ENCODE measurements at places on chromosomes 6 and 20.
A peak's percentile ranks its signal among the peaks of the same experiment; 100 is the strongest.

DNA sequence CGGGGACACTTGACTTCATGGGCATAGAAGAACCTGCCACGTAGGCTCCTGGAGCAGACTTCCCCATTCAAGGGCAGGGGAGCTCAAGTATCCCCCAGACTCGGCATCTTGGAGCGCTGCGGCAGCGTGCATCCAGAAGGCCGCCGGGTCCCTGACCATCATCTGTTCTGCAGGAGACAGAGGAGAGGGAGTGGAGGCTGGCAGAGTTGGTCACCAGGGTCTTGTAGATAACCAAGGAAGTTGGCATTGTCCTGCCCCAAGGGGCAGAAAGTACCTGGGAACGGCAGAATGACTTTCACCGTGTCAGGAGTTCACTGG lies 82.8 kb downstream of the TCP11 start:
- DNase-seq: no peak

DNA sequence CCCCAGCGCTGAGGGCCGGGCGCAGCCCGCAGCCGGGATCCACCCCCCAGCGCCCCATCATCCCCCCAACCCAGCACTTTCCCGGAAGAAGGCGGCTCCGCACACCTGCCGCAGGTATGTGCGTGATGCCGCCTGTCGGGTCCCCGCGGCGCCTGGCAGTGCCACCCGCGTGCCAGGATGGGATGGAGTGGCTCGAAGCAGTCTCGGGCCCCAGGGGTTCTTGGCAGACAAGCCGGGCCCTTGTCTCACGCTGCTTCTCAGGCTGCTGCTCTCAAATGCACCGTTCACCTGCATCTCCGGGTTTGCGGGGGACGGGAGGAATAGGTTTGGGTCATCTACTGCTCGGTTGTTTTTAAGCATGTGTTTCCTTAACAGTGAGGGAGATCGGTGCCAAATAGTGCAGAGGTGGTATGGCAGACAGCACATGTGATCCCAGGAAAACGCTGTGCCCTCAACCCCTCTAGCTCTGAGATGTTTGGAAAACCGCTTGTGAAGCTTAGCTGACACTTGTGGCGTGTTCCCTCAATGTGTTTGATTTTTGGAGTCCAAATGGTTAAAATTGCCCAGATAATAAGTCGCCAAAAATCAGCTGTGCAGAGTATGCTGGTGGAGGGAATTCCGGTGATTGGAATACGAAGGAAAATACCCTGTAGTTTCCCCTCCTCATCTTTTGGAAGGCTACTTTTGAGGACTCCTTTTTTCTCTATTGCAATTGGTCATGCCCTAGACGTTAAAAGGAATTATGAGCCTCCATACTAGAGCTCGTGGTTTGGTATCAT lies 926 bp downstream of the MYLIP start:
- peak; percentile 65 for DNase-seq

- no peak for DNase-seq
Observed at GRCh38 chr20:23101696-23102406, 15.7 kb upstream of the CD93 start.

DNA sequence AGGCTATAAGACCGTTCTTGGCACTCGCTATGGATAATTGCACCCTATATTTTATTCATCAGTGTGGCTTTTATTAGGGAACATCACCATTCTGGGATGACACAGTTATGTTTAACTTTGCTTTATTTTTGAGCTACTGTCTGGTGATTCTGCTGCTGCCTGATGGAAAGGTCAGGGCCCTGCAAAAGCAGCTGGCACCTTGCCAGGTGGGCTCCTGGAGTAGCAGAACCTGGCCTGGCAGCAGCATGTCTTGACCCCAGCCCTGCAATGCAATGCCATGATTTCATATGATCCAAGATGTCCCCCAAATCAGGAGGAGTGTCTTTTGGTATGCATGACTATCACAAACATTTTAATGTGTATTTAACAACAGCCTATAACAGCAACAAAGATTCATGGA lies 228.4 kb upstream of the RSPO3 start:
- DNase-seq: no peak

DNA sequence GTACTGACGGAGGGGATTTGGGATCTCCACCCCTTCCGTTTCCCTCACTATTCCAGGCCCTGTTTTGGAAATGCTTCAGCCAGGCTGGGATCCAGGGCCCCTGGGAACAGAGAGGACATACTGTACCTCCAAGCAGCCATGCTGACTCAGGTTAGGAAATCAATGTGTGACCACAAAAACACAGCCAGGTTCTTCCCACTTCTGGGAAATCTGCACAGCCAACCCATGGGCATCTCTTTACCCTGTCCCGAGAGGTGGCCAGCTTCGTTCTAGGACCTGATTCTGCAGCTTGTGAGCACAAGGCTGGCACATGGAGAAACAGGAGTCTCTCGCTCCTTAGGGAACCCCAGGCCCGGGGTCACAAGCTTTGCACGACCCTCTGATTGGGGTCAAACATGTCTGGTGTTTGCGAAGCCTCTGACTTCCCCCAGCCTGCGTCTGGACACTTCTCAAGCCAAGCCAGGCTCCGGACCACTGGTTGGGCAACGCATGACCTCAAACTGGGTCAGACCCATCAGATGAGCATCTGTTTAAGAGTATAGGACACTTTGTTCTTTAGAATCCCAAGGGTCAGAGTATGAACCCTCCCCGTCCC lies 8.3 kb upstream of the TTPAL start:
- DNase-seq: no peak

GRCh38 chr6:19805129-19805481 lies 32.1 kb upstream of the ID4 start:
- no peak for DNase-seq

DNA sequence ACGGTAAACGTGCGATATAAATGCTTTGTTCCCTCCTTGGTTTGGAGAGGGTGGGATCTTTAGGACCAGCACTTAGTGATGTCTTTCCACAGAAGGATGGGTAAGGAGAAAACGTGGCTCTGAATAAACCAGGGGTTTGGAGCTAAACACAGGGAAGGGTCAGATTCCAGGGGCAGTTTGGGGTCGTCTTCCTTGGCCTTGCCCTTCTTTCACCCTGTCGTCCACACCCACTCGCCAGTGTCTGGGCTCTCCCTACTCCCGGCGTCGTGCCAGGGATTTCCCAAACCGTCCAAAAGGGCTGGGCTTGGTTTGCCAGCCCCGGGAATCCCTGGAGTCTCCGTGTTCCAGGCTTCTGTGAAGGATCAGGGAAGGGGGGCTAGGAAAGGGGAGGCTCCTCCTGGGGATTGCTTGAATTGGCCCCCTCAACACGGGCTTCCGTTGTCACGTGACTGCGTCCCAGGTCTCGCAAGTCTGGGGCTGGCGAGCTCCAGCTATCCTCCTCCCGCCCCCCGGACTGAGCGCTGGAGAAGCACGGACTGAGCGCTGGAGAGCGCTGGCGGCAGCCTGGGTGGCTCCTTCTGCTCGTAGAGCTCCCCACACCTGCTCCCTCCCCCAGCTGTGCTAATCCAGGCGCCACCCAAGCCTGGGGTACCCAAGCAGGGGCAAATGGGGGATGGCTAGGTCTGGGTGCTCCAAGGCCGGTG lies 9.4 kb upstream of the ARMC12 start:
- no peak for DNase-seq

GRCh38 chr6:35237476-35237875 lies 22.1 kb upstream of the ZNF76 start:
- no peak for DNase-seq

GRCh38 chr6:160141001-160141726 lies 19.5 kb downstream of the SLC22A1 start:
- DNase-seq: no peak

DNA sequence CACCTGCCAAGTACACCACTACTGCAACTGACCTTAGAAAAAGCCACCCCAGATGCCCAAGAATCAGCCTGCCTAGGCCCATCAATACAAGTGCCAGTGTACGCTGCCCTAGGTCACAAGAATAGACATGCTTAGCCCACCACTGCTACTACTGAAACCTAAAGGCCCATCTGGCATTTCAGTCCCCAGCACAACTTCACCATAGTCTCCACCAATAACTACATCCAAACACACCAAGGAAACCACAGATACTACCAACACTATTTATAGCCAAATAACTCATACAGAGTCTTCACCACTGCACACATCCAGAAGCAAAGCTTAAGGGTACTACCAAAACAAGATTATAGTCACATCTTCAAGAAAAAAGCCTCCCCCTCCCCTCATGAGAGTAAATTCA lies 28.2 kb downstream of the TREML4 start:
- DNase-seq: no peak

GRCh38 chr6:27562027-27562410 lies 89.1 kb upstream of the ZNF184 start:
- DNase-seq: no peak

GRCh38 chr6:118318648-118319047 lies 229.4 kb upstream of the PLN start:
- DNase-seq: no peak

GRCh38 chr6:128659878-128660622 lies 139.7 kb upstream of the PTPRK start:
- no peak for DNase-seq

DNA sequence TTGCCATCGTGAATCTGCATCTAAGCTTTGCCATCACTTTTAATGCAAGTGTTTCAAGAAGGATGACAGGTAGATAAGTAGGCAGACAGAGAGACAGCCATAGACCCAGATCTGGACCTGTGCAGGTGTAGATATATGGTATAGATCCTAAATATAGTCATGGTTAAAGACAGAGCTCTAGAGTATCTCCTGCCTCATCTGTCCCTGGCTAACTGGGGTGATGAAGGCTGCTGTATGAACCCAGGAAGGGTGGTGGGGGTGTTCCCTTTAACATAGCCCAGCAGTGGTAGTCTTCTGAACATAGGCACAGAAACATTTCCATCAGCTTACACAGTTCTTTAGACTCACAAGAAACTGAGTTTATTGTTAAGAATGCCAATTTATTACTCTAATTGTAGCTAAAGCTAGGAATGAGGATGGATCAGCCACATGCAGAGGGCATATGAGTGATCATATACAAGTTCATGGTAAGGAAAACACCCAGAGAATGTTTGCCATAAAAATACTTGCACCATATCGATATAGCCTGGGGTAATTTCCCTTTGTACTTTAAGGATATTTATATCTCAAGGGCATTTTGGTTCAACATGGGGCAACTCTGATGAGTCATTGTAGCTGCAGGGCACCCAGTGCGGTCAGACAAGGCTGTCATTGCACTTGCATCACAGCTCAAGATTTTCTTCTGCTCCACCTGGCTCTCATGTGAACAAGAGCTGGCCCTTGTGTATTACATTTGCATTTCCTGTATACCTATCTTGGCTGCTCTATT lies 587.2 kb downstream of the EPM2A start:
- DNase-seq: no peak

DNA sequence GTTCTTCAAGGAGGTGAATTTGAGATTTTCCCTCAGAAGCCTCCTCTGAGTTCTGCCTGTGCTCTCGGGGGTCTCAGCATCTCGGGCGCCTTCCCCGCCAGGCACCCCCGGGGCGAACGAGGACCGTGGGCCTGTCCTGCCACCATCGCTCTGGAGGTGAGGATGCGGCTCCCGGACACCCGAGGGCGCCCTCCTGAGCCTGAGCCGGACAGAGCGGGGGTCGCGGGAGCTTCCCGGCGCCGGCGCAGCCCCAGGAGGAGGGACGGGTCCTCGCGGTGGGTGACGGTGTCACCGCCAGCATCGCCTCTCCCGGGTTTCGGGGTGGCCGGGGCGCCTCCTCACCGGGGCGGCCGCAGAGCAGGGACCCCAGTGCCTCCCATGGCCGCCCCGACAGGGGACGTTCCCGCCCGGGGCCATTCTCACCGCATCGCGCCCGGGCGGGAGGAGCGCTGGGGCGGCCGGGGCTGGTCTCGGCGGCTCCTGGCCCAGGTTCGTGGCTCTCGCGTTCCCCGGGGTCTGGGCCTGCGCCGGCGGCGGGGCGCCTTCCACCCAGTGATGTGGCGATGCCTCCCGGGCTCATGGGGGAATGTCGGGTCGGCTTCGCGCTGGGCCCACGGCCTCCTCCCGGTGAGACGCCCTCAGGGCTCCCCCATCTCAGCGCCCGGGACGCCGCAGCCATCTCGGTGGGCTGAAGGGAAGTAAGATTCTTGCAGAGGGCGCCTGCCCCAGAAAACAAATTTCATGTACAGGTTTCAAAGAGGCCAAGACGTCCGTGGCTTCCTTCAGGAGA lies 210.5 kb downstream of the ERMARD start:
- DNase-seq: peak; percentile 66

- no peak for DNase-seq
Observed at GRCh38 chr6:83436674-83437073, 5.8 kb upstream of the ME1 start.

GRCh38 chr6:84688141-84688873 lies 76.1 kb downstream of the TBX18 start:
- no peak for DNase-seq

DNA sequence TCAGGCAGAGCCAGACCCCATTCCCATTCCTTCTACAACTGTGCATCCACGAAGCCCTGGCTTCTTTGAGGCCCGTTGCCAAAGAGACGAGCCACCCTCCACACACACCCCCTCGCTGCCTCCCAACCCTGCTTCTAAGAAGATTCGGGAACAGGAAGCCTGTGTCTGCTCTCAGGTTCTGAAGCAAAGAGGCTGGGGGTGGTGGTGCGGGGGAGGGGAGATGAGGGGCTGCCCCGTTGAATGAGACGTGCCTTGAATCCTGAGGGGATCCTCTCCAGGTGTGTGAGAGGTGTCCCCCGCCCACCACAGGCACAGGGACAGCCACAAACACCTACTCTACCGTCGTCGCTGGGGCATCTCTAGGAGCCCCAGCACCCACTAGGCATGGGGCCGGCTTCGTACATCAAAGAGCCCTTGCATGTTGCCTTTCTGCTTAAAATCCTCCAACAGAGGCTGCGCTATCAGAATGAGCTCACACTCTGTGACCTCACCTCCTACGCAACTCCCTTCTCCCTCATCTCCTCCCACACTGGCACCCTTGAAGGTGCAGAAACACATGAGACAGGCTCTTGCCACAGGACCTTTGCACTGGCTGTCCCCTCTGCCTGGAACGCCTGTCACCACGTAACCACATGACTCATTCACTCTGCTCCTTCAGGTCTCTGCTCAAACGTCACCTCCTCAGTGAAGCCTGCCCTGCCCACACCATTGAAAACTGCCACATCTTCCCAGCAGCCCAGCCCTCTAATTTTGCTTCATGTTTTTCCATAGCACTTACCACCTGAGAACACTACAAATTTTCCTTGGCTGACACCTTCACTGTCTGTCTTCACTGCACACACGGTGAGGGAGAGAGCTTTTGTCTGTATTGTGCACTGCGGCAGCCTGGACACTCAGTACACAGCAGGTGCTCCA lies 58.5 kb downstream of the PREX1 start:
- peak; percentile 91 for DNase-seq

GRCh38 chr20:63082308-63082938 lies 75.7 kb upstream of the BHLHE23 start:
- DNase-seq: peak; percentile 63

DNA sequence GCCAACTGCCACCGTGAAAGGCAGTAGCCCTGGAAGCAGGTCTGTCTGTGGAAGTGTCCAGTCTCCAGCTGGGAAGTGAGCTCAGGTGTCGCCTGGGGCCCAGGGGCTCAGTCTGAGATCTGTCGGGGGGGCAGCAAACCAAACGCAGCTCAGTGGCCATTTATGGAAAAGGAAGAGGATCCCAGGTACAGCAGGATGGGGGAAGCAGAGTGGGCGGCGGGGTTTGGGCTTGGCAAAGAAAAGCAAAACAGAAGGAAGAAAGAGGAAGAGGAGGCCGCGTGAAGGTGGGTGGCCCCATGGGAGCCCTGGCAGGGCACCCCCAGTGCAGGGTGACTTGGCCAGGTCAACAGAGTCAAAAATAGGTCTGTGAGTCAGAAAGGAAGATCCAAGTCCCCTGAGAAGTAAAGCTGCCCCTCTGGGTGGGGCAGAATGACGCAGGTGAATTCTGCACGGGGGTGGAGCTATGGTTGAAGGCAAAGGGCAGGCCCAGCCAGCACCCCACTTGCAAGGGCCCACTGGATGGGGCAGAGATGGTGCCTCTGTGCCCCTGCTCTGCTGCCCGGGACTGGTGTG lies 5.3 kb downstream of the PXDC1 start:
- DNase-seq: no peak

GRCh38 chr20:41232973-41233926 lies 84.3 kb downstream of the ZHX3 start:
- DNase-seq: no peak
